Fibroblast of skin of right biceps (primary cell): ENCODE measurements at places on chromosomes 3 and 15.

DNA sequence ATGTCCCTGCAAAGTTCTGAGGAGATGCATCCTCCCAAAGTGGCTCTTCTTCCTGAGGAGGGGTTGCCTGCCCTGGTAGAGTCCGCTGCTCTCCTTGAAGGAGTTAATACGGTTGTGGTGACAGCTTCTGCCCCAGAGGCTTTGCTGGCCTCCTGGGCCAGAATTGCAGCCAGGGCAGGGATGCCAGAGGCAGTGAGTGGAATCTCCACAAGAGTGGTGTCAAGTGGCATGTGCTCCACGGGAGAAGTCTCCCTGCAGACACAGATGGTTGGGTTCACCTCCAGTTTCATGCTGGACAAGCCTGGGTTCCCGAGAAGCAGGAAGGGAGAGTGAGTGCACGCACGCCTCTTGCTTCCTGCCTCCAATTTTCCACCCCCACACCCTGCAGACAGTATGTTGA, 105.5 kb downstream of the SLC25A26 start:
- no peak for DNase-seq

- no peak for DNase-seq
These were observed 335.6 kb downstream of the FOXP1 start for GRCh38 chr3:71247958-71248335.

DNA sequence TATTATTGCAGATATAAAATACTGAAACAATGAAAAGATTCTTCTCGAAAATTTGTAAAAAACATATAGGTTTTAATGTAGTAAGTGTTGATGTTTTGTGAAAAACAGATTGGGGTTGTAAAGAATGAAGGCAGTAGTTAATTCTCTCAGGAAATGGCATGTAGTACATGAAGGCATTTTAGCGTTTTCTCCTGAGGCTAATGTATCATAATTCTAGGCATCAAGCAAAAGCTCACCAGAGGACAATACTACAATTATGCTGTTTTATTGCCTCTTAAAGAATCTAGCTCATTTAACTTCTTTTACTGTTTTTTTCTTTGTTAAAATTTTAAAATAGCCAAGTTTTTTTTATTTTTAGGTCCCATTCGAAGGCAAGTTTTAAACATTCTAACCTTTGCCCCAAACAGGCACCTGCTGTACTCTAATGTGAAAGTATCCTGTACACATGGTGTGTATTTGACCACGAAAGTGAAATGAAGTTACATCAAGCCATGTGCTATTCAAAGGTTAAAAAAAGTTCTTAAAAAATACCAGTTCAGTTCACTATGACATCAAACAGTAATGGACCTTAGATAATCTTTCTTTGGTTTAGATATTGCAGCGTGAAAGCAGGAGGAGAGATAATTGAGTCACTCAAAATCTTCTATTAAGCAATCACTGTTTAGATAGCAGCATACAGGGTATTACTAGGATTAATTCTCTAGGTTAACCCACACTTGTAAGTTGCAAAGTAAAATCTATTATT, 163.6 kb downstream of the ECT2 start:
- DNase-seq: no peak

DNA sequence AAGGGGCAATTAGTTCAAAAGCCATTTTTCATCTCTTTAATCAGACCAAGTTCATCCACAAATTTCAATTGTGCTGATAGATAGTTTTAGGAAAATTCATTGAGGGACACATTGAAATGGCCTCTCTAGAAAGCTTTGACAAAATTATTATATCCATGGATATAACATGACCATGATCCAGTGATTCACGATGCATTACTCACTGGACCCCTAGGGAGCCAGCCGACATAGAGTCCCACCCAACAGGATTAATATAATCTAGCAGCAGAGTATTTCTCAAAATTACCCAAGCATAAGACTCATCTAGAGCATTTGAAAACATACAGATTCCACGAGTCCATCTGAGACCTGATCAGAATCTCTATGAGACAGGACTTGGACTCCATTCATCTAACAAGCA, 100.3 kb downstream of the FRMD5 start:
- DNase-seq: peak; percentile 71

DNA sequence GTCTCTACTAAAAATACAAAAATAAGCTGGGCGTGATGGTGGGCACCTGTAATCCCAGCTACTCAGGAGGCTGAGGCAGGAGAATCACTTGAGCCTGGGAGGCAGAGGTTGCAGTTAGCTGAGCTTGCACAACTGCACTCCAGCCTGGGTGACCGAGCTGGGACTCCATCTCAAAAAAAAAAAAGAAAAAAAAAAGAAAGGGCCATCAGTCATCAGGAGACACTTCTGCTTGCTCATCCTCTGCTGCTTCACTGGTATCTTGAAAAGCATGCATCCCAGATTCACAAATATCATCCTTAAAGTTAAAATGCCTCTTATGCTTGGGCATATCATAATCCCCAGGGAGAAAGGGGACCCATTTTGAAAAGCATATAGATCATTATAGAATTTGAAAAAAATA, 176.6 kb upstream of the NR2F2 start:
- no peak for DNase-seq

- DNase-seq: no peak
These were observed 14.8 kb downstream of the ARL6IP5 start for GRCh38 chr3:69099576-69099975.

GRCh38 chr3:115855911-115856310, 232.6 kb downstream of the GAP43 start:
- DNase-seq: peak; percentile 66

DNA sequence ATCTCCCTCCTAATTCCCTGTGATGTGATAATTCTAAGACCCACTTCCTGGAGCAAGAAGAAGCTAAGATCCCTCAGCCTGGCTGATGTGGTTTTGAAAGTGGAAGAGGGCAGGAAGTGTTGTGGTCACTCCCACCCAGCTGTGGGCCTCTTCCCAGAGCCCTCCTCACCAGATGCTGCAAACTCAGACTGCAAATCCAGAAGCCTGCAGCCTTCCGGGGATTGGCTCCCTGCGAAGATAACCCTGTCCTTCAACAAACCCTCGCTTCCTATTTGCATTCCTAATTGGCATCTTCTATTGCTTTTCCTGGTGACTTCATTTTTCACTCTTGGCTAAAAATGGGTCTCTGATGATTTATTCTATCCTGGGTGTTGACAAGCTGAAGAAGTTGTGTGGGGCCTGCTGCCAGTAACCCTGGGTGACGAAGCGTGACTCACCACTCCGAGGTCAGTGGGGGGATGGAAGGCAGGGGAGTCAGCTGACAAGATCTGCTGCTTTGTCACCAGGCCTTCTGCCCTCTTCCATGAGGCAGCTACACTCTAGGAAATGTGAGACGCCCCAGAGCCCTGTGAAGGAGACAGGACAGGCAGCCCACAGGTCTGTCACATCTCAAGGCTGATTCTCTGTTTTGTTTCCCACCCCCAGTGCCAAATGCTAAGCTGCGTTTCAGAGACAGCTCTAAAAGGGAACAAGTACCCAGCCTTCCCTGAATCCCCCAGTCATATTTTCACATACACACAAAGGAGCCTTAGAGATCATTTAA, 99.7 kb upstream of the LIPC start:
- DNase-seq: peak; percentile 100

DNA sequence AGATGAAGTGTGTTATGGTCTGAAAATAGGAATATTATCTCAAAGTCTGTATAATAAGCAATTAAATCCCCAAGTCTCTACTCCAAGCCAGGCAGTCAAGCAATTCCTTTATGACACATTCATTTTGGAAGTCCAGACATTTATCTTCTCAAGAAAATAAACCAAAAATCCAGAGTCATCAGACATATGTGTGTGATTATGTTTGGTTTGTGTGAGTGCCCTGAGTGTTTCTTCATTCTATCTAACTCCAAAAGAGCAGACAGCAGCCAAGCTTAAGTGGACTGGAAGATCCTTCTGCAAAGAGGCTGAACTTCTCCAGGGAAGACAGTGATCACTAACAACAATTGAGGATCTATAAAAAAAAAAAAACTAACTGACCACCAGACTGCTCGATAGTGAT, 239.8 kb downstream of the STAG1 start:
- DNase-seq: peak; percentile 71

GRCh38 chr3:43909149-43909548, 218.4 kb downstream of the ABHD5 start:
- no peak for DNase-seq

DNA sequence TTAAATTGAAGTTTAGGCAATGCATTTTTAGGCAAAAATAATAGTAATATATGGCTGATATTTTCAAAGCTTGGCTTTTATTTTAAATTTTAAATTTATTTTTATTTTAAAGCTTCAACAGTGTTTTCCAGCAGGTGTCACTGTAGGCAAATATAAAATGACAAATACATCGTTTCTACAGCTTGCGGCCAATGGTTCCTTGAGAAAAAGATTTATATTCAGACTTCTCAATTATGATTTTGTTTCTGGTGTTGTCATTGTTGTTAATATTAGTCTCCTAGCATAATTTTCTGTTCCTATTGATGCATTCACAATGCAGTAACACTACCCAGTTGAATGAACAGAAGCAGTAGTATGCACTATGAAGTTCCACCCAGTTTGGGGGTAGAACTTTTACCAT, 220.7 kb upstream of the DNAJC19 start:
- DNase-seq: peak; percentile 14

DNA sequence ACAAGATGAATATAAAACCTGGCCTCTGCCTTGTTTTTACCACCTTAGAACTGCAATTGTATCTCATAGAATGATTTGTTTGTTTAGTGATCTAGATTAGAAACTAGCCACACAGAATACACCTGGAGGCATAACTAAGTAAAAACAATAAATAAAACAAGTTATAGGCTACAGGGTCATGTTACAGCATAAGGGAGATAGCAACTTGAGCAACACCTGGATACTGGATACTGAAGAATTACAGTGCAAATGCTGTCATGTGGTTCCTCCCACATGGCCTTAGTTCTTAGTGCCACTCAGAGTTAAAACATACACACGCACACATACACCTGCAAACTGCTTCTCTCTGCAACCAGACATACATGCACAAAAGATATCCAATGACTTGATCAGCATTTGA, 563.4 kb upstream of the DPPA4 start:
- no peak for DNase-seq

DNA sequence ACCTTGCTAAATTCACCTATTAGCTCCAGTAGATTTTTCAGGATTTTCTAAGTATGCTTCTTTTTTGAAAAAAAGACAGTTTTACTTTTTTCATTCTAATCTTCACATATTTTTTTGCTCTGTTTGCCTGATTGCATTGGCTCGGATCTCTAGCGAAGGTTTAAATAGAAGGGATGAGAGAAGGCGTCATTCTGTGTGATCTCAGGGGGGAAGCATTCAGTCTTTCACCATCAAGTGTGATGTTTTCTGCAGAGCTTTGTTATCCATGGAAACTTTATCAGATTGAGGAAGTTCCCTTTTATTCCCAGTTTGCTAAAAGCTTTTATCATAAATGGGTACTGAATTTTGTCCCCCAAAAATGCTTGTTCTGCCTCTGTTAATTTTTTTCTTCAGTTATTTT, 120.3 kb downstream of the LRRK1 start:
- peak; percentile 10 for DNase-seq

GRCh38 chr3:3200632-3201212, 21.2 kb upstream of the CRBN start:
- DNase-seq: peak; percentile 49

- DNase-seq: no peak
These were observed 29.8 kb upstream of the TSC22D2 start for GRCh38 chr3:150378301-150378748.

DNA sequence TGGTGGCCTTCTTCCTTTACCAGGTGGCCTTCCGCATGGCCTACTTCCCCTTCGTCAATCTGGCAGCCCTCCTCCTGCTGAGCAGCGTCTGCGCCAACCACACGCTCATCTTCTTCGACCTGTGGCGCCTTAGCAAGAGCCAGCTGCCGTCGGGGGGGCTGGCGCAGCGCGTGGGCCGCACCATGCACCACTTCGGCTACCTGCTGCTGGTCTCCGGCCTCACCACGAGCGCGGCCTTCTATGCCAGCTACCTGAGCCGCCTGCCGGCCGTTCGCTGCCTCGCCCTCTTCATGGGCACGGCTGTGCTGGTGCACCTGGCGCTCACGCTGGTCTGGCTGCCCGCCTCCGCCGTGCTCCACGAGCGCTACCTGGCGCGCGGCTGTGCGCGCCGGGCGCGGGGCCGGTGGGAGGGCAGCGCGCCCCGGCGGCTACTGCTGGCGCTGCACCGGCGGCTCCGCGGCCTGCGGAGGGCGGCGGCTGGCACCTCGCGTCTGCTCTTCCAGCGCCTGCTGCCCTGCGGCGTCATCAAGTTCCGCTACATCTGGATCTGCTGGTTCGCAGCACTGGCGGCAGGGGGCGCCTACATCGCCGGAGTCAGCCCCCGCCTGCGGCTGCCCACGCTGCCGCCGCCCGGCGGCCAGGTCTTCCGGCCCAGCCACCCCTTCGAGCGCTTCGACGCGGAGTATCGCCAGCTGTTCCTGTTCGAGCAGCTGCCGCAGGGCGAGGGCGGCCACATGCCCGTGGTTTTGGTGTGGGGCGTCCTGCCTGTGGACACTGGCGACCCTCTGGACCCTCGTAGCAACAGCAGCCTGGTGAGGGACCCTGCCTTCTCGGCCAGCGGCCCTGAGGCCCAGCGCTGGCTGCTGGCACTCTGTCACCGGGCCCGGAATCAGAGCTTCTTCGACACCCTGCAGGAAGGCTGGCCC, 9.9 kb downstream of the DISP2 start:
- DNase-seq: peak; percentile 82

- DNase-seq: peak; percentile 89
These were observed 9.3 kb upstream of the TM4SF18 start for GRCh38 chr3:149342413-149343380.

- DNase-seq: peak; percentile 57
These were observed 42.9 kb downstream of the ATP13A3 start for GRCh38 chr3:194443901-194444300.

DNA sequence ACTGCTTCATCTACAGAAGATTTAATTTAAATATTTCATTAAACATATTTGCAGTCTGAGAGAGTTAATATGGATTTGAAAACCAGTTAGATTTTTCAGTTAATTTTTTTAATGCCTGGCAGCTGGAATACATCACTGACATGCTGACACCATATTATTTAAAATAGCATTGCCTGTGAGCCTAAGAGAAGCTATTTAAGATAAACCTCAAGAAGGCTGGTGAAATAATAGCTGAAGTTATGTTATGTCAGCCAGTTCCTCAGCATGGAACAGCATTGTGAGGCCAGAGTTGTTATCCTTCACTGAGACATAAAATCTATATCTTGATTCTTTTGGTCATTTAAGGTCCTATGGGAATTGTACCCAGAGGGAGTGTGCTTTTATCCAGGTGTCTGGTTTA, 705.2 kb downstream of the NAALADL2 start:
- no peak for DNase-seq
